ENCODE measurements at places on chromosomes 12 and 14.

- no peak for DNase-seq
Observed at GRCh38 chr14:96752125-96752524, 45.1 kb upstream of the VRK1 start.

DNA sequence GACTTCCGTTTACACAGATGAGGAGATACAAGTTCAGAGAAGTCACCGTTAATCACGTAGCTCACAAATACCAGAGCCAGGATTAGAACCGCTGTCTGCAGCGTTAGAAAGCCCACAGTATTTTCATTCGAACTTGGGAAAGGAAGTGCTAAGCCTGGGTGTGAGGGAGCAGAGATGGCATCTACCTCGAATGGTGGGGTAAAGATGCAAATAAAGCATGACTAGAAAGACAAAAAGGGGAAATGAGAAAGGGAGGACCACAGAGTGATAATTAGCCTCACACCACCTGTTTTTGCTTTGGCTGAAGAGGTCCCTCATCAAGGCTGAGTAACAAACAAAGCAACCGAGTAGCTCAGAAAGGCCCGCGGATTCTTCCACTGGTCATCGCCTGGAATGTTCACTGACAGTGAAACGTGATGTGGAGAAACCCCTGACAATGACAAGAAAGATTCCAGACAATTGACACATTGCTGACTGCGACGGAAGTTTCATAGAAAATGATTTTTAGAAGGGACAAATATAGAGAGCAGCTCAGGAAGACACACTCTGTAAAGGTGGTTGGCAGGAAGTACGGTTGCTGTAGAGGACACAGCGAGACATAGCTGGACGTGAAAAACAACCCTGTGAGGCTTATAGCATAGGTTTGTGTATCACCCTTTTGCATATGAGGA, 31.5 kb upstream of the BHLHE41 start:
- no peak for DNase-seq

GRCh38 chr14:103710771-103711377, 4.4 kb downstream of the XRCC3 start:
- no peak for DNase-seq

GRCh38 chr12:53530061-53530460, 22.8 kb upstream of the NPFF start:
- DNase-seq: no peak

- peak; percentile 75 for DNase-seq
Observed at GRCh38 chr14:37197421-37198272, at the start of gene MIPOL1. Gene MIPOL1, plus strand, starts transcription at chr14:37197937. Its CDS starts 49,952 bp downstream, at chr14:37247889.

DNA sequence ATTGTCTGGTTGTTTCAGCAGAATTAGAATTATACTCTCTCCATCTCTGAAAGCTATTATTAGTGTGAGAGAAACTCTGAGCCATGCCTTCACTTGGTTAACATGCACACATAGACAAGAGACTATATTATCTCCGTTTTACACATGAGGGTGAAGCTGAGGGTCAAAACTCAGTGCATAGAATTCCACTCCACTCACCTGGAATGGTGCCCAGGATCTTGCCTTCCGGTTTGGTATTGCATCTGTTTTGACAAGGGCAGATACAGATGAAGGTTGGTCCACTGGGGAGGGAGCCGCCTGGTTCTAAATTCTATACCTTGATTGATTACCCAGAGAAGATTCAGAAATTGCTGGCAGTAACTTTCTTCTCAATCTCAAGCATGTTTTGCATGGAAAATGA, 149.5 kb upstream of the PELI2 start:
- DNase-seq: no peak

DNA sequence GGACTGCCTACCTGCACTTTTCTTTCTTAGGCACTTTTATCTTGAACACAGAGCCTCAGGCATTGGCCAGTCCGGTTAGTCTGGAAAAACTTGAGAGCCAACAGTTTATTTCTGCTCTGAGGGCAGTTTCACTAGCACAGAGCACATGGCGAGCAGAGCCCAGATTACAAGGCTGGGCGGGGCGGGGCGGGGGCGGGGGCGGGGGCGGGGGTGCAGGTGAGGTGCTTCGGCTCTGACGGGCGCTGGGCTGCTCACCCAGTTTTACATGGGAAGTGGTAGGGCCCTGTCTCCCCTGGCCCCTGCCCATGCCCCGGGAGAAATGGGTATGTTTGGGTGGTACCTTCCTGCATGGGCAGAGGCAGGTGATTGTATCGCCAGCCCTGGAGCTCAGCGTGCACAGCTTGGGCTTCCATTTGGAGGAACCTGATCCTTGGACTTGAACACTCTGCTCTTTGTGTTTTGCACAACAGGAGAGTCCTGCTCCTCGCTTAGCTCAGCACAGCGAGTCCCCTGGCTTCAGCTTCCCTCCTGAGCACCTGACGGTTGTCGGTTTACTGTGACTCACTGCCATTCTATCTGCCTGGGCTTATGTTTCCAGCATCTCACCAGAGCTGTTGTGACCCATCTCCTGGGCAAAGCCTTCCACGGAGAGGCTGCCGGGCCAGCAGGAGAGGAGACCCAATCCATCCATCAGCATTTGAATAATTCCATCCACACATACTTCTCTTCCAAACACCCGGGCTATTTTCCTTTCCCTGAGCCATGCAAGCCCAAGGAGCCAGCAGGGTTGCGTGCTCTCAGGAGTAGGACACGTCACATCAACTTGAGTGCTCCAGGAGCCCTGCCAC, 108.5 kb downstream of the ARF6 start:
- DNase-seq: no peak

GRCh38 chr12:79294590-79294989, 396.2 kb downstream of the PAWR start:
- DNase-seq: no peak

- no peak for DNase-seq
Observed at GRCh38 chr12:94305130-94305957, 154.3 kb downstream of the CEP83 start.

DNA sequence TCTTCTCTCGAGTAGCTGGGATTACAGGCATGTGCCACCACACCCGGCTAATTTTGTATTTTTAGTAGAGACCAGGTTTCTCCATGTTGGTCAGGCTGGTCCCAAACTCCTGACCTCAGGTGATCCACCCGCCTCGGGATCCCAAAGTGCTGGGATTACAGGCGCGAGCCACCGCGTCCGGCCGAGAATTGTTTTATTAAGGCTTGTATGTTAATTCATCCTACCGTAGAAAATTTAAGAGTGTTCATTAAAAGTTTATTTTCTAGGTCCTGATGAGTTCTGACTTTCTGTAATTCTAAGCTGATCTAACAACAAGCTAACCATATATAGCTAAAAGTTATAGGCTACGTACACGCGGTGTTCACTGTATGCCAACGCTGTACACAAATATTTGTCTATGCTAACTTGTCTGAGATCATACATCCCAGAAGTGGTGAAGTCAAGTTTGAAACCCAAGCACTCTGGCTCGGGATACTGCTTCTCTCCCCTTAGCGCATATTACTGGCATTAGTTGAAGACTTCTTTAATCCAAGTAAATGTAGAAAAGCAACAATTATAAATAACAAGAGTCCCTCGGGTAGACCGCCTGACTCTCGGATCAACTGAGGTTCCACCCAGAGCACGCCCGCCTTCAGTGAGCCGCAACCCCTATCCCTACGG, 570 bp upstream of the MRPS35 start:
- no peak for DNase-seq

GRCh38 chr12:77179515-77179914, 114.1 kb upstream of the E2F7 start:
- no peak for DNase-seq

GRCh38 chr12:123767613-123768012, 5.5 kb downstream of the DNAH10 start:
- DNase-seq: no peak

DNA sequence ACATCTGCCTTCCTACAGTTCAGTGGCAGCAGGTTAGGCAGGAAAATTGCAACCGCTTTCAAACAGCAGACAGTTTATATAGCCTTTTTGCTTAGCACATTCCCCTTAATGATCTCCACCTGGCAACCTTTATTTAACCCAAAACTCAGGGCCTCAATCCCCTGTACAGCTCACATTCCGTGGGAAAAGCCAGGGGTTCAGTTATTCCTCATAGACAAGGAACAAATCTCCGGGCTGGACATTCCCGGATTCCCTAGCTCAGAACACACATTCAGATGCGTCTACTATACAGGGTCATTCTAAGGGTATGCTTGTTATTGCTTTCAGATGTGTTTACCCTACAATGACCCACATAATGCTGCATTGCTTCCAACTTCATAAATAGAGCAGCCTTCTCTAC, 73.8 kb upstream of the DCN start:
- no peak for DNase-seq

DNA sequence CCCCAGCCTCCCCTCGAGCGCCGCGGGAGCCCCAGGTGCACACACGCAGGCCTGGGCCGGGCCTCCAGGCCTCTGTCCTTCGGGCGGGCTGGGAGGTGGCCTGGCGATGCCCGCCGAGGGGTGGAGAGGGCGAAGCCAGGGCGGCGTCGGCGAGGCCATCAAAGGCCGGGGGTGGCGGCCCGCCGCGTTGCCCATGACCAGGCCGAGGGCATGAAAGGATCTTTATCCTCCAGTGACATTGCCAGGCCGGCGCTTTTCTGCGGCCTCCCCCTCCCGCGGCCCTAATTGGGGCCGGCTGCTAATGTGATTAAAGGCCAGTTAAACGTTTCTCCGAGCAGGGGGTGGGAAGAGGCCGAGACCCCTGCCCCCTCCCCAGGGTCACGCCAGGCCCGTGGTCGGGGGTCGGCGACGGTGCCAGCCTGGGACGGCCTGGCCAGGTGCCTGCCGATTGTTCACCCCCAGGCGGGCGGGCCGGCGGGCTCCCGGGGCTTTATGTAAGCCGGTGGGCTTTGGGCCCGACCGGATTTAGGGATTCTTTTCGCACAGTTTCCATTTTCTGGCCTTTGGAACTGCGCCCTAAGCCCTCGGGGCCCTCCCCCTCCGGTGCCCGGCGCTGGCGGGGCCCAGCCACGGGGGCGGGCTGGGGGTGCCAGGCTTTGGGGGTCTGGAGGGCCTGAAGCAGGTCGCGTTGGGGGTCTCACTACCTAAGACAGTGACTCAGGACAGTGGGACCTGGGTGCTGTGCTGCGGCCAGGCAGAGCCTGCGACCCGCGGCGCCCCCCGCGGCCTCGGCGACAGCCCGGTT, 103.2 kb upstream of the DIO3 start:
- DNase-seq: no peak

- DNase-seq: no peak
Observed at GRCh38 chr12:99260456-99260996, 387.0 kb upstream of the GARIN6 start.

GRCh38 chr12:11774821-11775220, 125.3 kb downstream of the ETV6 start:
- no peak for DNase-seq

DNA sequence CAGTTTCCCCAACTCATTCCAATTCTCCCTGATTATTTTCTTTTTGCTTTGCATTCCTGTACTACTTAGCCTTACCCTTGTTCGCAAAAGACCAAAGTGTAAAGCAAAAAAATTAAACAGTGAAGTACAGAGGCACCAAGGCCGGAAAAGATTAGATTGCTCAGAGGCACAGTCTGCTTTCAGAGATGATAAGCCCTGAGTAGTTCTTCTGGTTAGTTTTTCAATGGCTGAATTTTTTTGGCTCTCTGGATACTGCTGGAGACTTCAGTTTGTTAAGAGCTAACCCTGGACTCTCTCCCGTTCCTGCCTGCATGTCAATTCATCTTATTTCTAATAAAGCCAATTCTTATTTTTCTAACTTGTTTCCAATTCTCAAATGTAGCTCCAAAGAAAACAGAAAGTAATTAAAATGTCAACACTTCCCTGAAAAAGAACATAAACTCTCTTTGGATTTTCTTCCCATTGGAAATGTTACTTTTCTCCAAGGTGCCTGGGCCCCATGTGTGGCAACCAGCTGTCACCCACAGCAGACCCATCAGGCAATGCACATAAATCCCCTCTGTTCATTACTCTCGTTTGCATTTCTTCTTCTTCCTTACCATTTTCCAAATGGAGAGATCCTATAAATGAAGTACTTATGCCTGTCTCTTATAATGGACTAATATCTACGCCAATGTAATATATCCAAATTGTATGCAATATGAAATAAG, 142.8 kb downstream of the BTG1 start:
- DNase-seq: no peak

DNA sequence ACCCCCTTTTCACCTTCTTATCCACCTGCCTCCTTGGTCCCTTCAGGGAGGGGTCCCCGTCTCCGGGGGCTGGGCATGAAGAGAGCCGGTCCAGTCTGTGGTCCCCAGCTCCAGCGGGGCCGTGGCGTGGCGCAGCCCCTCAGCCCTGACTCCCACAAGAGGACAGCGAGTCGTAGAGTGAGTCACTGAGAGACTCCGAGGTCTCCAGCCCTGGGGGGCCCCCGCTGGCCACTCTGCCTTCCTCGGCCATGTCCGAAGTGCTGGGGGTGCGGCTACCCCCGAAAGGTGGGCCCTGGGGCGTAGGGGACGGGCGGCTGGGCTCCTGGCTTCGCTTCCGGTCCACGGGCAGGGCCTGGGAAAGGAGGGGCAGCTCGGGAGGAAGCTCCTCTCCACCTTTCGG, 36.5 kb downstream of the NCKAP5L start:
- no peak for DNase-seq

GRCh38 chr12:63809566-63809965, 29.9 kb downstream of the RXYLT1 start:
- DNase-seq: no peak

GRCh38 chr14:56630707-56631106, 51.1 kb downstream of the TMEM260 start:
- DNase-seq: no peak

DNA sequence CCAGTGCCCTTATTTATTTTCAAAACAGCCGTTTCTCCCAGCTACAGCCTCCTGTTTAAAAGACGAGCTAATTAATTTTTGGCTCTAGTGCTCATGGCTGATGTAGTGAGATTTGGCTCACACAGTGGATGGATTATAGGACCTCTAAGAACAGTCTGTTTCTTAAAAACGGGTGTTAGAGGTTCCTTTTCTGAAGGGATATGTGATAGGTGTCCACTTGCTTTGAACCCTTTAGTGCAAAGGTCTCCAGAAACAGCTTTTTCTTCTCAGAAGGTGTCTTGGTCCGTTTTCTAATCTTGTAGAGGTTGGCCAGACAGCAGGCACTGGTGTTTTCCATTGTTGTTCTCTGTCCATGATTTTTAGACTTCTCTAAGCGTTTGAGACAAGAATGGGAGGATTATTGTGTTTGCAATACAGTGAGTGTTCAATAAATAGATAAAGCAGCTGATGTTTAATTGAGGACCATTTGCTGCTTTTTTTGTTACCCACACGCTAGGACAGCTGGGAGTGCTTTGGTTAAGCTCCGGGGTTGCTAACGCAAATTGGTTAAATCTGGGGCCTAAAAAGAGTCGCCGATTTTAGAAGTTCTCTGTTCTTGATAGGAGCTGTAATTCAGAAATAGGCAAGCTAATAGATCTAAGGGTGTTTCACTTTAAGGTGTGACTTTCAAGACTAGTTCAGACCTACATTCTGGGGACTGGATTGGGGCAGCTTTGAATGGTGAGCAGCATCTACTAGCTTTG, 1.0 kb downstream of the BORCS5 start:
- DNase-seq: no peak

DNA sequence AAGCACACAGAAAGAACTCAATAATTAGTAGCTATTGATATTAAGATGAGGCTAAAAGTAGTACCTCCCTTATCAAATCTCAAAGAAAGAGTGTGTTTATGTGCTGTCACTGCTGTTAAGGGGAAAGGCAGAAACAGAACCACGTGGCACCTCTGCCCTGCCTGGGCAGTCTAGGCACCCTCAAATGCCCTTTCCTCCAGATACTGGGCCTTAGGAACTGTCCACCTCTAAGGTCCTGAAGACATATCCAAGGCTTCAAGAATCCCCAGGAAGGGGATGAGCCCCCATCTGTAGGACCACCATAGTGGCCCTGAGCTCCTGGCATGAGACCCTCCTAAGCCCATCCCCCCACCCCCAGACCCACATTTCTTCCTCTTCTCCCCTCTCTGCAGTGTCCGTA, 29.1 kb downstream of the NGB start:
- DNase-seq: no peak

- DNase-seq: no peak
Observed at GRCh38 chr14:90624732-90625400, 191.4 kb downstream of the TTC7B start.
